ENCODE measurements at places on chromosomes 16 and 17.

DNA sequence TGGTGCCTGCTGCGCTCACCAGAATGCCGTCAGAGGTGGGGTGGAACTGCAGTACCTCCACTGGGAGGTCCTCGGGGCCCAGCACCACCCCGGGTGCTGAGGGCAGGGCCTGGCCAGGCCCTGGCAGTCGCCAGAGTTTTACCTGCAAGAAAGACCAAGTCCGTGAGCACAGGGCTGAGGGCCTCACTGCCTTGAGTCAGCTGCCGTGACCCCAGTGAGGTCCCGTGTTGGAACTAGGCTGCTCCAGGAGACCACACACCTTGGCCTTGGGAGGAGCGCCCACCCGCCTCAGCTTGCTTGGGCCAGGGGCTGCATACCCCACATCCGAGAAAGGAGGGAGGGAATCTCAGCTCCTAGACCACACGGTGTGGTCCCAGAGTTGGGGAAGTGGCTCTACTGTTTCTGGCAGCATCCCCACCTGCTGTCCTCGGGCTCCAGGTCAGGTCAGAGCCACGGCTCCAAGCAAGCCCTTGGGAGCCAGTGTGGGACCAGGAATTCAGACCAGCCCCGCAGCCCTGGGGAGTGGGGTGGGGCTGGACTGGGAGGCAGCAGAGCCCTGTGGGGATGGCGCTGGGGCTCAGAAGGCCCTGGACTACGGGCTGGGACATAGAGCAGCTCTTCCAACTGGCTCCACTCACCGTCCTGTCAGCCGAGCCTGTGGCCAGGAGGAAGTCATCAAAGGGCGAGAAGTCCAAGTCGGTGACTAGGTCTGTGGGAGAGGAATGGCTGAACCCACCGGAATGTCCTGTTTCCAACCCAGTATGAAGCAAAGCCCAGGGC lies 8.7 kb downstream of the CORO7 start:
- DNase-seq: no peak

GRCh38 chr17:9298776-9299295 lies 276.8 kb downstream of the STX8 start:
- no peak for DNase-seq

GRCh38 chr16:8899709-8900317 lies 17.7 kb downstream of the LITAFD start:
- no peak for DNase-seq

- no peak for DNase-seq
Measured at GRCh38 chr17:17146786-17147406, 59.2 kb downstream of the PLD6 start.

DNA sequence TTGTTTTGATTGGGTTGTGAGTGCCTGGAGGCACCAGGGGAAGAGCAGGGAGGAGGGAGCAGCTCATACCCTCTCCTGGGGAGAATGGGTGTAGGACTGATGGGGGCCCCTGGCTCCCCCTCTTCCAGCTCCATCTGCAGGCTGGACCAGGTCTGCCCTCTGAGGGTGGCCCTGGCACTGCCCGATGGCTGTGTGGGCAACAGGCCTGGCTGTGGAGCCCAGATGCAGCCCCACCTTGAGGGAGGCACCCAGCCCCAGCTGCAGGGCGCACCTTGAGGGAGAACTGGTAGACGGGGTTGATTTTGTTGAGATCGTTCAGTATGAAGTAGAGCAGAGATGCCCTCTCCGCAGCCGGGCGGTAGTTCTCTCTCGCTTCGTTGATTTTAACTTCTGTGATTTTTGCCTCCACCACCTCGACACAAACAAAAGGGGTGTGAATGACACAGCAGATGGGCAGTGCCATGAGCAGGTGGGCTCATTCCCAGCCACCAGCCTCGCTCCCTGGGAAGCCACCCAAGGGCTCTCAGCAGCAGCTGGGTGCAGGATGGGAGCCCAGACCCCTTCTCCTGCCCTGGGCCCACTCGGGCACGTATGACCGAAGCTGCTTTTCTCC lies 71.6 kb downstream of the PGS1 start:
- DNase-seq: no peak

DNA sequence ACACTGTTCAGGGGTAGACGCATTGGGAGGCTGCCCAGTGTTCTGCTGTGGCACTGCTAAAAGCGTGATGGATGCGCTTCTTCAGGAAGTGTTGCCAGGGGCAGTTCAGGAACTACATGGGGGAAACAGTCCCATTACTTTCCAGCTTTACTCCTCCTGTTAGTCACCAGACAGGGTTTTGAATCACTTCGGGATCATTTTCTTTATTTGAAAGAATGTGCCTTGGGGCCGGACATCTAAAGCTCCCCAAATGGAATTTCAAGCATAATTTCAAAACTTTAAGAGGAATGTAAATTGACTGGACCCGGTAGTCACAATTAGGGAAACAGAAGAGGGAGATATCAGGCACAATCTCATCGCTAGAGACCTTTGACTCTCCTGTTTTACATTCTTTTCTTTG lies 1.3 kb upstream of the KRTAP2-1 start:
- DNase-seq: no peak

DNA sequence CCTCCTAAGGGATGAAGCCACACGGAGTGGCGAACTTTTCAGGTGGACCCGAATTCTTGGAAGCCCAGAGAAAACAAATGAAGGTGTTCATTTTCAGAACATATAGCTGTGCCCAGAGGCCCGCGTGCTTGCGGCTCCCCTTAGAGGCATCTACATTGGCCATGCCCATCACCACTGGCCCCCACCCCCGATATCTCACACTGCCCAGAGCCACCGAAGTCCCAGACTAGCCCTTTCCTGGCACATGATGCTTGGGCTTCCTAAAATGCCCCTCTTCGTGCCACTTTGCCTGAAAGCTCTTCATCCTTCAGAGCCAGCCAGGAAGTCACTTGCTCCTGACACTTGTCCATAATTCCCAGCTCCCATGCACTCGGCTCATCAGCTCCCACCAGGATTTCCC lies 2.1 kb upstream of the HEXIM1 start:
- DNase-seq: no peak

DNA sequence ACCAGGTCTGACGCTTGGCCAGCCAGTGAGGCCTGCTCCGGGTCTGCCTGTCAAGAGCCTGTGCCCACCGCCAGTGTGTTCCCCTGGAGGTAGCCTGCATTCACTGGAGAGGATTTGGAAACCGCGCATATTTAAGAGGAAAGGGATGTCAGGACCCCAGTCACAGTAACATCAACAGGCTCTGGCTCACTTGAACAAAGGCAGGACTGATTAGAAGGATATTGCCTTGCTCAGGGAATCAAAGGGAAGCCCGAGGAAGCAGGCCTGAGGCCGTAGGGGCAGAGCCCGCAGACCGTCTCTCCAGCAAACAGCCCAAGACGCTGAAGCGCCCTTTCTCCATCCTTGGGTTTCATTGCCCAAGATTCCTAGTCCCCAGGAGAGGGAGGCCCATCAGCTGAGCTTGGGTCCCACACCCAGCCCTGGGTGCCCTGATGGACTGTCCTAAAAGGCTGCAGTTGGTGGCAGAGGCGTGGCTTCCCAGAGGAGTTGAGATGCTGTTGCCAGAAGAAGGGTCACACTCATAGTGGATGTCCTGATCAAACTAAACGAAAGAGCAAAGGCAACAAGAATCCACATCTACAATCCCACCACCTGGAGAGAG lies 23.2 kb downstream of the NT5M start:
- DNase-seq: no peak

GRCh38 chr16:87778476-87778829 lies 12.7 kb upstream of the KLHDC4 start:
- DNase-seq: no peak

- no peak for DNase-seq
Measured at GRCh38 chr17:14818469-14818868, 446.7 kb downstream of the PMP22 start.

DNA sequence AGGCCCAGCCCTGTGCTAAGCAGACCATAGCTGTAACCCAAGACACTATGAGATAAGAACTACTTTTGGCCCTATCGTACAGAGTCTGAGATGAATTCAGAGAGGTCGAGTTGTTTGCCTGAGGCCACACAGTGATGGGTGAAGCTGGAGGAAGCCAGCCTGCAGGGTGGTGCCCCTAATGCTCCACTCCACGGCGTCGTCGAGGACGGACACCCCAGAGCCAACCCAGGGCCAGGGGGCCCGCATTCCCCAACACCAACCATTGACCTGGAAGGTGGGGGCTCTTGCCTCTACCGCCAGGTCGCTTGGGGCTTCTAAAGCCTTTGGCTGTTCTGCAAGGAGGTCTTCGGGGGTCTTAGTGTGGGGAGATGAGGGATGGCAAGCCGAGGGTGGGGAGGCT lies 84.1 kb downstream of the IRF8 start:
- DNase-seq: no peak

DNA sequence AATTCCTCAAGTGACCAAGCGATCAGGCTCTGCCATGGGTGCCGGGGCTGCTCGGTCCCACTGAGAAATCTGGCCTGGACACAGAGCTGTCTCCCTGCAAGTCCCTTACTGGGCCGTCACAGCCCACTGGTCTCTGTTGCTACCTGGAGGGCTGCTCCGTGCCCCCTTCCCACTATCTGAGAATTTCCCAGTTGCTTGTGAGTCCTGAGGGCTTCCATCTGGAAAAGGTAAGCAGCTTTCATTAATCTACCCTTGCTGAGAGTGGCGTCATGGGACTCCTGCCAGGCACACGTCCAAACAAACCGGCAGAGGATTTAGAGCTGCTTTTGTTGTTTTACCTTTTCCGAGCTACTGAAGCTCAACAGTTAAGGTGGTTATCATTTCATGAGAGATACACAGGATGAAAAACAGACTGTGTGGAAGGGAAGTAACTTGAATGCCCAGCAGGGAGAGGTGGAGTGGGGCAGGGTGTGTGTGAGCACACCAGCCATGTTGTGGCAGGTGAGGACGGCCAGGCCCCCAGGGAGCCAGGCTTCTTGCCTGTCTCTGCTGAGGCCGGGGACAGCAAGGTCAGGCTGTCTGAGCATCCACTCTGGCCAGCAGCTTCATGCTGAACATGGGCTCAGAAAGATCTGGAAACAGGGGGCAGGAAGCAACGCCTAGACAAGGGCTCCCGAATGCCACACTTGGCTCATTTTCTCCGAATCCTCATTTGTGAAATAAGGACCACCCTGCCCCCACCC lies 50.6 kb downstream of the GTF3C1 start:
- no peak for DNase-seq

- DNase-seq: no peak
Measured at GRCh38 chr17:77003699-77004098, 135.5 kb downstream of the MGAT5B start.

DNA sequence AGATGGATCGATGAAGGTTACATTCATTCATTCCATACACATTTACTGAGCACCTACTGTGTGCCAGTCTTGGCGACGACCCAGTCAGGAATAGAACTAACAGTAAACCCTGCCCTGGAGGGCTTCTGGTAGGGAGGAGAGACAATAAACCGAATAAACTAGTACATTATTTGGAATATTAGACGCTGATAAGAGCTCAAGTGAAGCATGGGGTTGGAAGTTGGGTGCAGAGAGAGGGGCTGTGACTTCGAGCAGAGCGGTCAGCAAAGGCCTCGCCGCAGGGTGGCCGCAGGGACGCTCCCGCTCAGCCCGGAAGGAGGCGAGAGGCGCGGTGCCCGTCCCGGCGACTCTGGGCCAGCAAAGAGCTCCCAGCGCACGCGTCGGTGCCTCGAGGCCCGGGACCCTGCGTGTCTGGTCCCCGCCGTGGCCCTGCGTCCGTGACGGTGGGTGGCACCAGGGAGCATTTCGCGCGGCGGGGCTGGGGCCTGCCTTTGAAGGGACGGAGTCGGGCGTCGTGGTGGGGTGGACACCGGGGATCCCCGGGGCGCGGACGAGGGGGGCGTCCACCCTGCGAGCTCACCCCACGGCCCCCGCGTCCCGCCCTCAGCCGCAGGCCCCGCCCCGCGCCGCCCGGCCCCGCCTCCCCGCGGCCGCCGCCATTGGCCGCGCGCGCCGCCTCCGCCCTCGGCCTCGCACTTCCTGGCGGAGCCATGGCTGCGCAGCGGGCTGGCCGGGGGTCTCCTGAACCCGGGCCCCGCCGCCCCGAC lies at the start of gene KLHL36:
Gene KLHL36, plus strand, starts transcription at position 684 of the 767 bp plus-strand sequence. CDS start 2,357 bp downstream, outside the sequence.
- peak; percentile 72 for DNase-seq

DNA sequence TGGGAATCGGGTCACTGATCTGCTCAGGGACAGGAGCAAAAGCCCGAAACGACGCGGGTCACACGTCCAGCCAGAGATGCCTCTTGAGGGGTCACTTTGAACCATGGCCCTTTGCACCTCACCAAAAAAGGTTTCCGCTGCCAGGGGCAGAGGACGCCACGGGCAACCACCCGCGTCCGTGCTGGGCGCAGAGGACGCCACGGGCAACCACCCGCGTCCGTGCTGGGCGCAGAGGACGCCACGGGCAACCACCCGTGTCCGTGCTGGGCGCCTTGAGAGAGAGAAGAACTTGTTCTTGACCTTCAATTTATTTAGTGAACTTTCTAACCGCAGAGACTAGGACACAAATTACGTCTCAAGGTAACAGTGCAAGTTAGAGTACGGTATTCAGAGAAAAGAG lies 35.5 kb downstream of the TIMM22 start:
- DNase-seq: no peak

GRCh38 chr16:10156099-10156498 lies 26.1 kb downstream of the GRIN2A start:
- DNase-seq: no peak

Data from mesothelial cell of epicardium (in vitro differentiated cells).